ENCODE measurements at places on chromosomes 3 and 15. TPM values are rescaled to one million over a fixed set of nuclear protein-coding genes. Genes with fewer than 3 reads are reported as not detected.

DNA sequence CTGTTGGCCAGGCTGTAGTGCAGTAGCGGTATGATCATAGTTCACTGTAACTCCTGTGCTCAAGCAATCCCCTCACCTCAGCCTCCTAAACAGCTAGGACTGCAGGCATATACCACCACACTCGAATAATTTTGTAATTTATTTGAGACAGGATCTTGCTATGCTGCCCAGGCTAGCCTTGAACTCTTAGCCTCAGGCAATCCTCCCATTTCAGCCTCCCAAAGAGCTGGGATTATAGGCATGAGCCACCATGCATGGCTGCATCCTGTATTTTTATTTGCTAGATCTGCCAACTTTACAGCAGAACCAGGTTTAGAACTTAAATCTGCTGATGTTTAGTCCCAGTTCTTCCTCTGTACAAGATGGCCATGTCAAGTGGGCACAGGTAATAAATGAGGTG, 69.6 kb downstream of the ERC2 start:
- DNase-seq = no peak
- H3K27me3 ChIP-seq = no peaks in the 10 kb centered on the region
- H3K4me1 ChIP-seq = peaks cover 2% of the 10 kb centered on the region

CD80 gene
- total RNA-seq = 0.60 TPM

- no peak for DNase-seq
- no peaks in the 10 kb centered on the region for H3K36me3 ChIP-seq
- no peak overlapping the region for H3K4me3 ChIP-seq
- H3K27me3 ChIP-seq = no peaks in the 10 kb centered on the region
Measured at GRCh38 chr3:42224658-42225421, 41.1 kb downstream of the CCK start.

DNA sequence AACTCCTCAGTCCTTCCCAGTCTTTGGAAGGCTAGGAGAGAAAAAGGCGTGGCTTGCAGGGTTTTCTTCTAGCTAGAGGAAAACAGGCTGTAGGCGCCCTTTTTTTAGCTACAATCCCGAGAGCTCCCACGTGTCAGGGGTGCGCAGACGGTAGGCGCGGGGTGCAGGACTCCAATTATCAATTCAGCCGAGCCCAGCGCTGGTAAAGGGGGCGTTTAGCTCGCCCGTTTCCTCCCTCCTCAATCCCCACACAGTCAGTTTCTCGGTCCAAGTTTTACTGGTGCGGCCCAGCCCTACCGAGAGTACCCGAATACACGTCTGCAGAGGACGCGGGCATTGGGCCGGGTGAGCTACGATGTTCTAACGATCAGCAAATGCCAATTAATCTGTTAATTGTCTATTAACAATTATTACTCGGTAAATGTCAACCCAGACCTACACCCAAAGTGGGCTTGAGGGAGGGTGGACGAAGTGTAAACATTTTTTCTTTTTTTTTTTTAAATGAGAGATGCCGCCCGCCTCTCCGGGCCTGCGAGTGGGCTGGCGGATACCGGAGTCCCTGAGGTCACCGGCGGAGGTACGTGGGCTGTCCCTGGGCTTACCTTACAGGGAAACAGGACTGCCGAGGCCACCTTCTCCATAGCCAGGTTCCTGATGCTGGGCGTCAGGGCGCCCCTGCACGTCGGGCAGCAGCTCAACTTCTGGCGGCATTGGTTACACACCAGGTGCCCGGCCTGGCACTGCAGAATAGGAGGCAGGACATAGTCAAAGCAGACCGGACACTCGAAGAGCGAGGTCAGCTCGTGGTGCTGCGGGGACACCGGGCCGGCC, 923 bp downstream of the SIAH2 start:
- peaks cover 16% of the 10 kb centered on the region for H3K4me1 ChIP-seq
- peak overlapping the region; percentile 92 for H3K27ac ChIP-seq
- peak; percentile 68 for DNase-seq
- no peaks in the 10 kb centered on the region for H3K36me3 ChIP-seq
